Cardiac septum (tissue), 1 donor: ENCODE measurements at places on chromosomes 16 and 17. TPM values are rescaled to one million over a fixed set of nuclear protein-coding genes. Genes with fewer than 3 reads are reported as not detected.

- no peak for DNase-seq
Measured at GRCh38 chr16:9184354-9184690, 92.9 kb downstream of the HAPSTR1 start.

DNA sequence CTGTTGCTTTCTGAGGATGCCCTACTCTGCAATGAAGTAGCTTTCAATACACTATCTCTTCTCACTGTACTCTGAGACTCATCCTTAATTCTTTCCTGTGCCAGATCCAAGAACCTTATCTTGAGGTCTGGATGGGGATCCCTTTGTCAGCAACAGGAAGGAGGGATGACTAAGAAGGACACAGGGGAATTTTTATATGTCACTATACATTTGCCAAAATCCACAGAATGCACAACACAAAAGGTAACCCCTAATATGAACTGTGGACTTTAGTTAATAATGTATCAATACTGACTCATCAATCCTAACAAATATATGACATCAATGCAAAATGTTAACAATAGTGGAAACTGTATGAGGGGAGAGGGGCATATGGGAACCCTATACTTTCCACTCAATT is 4.7 kb upstream of the RBBP6 start:
- DNase-seq = no peak

The NECAB2 gene
- total RNA-seq = 2.5 TPM

The ACSM2B gene
- not detected for total RNA-seq

The TNFRSF13B gene
- not detected for total RNA-seq

The GCGR gene
- not detected for total RNA-seq

The TBC1D3G gene
- not detected for total RNA-seq

The SCPEP1 gene
- total RNA-seq = 45.6 TPM
